ENCODE measurements at places on chromosomes 7 and 10.

GRCh38 chr10:73968098-73968521 is 29.8 kb upstream of the VCL start:
- DNase-seq = no peak

DNA sequence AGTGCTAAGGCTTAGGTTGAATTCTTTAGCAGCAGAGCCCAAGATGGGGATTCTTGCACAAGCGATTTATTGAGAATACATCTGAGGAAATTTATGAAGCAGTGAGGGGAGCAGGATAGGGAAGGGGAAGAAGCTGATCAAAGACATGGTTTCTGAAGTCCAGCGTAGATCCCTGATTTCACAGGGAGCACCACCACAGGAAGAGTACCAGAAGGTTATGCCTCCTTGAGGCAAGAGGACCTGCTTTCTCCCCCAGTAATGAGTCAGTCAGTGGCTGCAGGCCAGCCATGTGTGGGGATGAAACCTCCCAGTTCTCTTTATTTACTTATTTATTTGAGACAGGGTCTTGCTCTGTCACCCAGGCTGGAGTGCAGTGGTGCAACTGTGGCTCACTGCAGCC is 35.0 kb upstream of the CBLL1 start:
- no peak for DNase-seq

GRCh38 chr10:49532461-49532860 is 6.5 kb downstream of the ERCC6 start:
- no peak for DNase-seq

DNA sequence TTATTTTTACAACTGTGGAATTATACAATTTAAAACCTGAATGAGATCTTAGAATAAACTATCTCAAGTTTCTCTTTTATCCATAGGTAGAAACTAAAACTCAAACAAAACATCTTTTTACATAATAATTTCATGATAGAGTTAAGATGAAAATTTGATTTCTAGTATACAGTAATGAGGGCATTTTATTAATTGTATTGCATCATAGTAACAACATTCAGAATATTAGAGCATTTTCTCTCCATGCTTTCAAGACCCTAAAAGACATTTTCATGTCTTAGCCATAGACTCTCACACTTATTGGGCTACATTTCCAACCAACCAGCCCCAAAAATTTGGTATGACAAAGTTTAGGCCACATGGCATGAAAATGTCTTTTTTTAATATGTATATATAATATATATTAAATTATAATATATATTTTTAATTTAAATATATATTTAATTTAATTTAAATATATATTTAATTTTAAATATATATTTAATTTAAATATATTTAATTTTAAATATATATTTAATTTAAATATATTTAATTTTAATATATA is 195.7 kb upstream of the STEAP1 start:
- no peak for DNase-seq

- DNase-seq = no peak
Observed at GRCh38 chr7:139918480-139918879, 89.4 kb downstream of the TBXAS1 start.

DNA sequence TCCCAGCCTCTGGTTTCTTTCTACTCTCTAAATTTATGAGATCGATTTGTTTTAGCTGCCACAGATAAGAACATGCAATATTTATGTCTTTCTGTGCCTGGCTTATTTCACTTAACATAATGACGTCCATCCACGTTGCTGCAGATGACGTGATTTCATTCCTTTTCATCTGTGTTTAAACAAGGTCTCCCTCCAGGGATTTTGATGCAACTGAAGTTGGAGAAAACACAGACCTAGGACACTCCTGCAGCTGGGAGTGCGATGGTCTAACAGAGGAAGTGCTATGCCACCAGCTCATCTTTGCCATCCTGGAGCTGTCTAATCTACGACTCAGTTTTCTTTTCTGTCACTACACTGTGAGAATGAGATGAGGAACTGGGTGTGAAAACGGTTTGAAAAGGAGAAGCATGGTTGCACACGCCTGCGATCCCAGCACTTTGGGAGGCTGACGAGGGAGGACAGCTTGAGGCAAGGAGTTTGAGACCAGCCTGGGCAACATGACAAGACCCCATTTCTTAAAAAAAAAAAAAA is 1.5 kb upstream of the KCTD7 start:
- no peak for DNase-seq

DNA sequence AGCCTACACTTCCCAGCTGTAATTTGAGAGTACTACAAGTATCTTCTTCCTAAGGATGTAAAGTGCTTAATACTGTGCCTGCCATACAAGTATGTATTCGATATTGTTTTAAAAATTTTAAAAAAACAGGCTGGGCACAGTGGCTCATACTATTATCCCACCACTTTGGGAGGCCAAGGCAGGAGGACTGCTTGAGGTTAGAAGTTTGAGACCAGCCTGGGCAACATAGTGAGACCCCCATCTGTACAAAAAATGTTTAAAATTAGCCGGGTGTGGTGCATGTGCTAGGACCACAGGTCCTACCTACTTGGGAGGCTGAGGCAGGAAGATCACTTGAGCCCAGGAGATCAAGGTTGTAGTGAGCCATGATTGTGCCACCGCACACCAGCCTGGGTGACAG is 8.3 kb downstream of the ARMC10 start:
- DNase-seq = no peak

GRCh38 chr7:105794741-105795729 is 81.4 kb downstream of the ATXN7L1 start:
- no peak for DNase-seq

- DNase-seq = no peak
Observed at GRCh38 chr10:11602358-11602757, 9.1 kb downstream of the USP6NL start.

- peak; percentile 3 for DNase-seq
Observed at GRCh38 chr10:36023939-36024338, 381.8 kb upstream of the FZD8 start.

DNA sequence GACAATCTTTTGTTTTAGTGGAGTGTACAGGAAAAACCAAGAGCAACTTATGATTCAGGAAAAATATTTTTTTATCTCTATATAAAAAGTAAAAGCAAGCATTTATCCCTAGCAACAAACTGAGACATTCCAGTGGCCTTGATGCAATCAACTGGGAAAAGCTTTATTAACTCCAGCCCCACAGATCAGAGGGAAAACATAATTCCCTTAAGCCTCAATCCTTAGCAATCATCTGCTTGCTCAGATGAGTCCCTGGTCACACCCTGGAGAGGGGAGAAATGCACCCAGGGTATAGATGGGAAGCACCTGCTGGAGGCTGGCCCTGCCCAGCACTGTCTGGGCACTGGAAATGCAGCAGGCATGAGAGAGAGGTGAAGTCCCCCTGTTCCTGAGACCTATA is 636.6 kb downstream of the TNS3 start:
- no peak for DNase-seq

GRCh38 chr7:114708646-114709045 is 213.2 kb upstream of the MDFIC start:
- DNase-seq = no peak

GRCh38 chr10:92045641-92046106 is 122.1 kb downstream of the BTAF1 start:
- no peak for DNase-seq

GRCh38 chr10:109282510-109282909 is 640.8 kb downstream of the XPNPEP1 start:
- DNase-seq = no peak

DNA sequence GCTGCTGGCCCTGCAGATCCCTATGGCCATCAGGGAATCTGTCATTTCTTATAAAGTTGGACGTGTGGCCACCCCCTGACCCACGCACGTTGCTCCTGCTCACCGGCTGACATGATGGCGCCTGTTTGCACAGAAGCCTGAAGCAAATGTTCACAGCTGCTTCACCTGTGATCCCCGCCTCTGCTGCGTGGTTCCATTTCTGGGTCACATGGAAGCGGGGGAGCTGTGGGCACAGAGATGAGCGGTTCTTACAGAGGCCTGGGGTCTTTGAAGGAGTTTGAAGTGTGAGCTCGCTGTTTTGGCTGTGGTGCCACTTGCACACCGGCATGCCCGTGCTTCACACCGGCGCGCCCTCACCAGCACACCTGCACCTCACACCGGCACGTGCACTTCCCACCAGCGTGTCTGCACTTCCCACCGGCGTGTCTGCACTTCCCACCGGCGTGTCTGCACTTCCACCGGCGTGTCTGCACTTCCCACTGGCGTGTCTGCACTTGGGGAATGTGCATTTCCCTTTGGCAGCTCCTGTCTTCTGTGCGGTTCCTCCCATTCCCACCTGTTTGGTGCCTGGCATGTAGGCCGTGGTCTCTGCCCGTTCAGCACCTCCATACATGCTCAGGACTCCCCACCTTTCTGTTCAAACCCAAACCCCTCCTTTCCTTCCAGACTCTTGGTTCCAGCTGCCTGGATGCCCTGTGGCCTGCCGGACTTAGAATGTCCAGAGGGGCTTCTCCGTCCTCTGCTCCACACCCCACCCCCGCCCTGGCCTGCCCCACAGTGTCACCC is 86.7 kb downstream of the INPP5A start:
- DNase-seq = no peak

DNA sequence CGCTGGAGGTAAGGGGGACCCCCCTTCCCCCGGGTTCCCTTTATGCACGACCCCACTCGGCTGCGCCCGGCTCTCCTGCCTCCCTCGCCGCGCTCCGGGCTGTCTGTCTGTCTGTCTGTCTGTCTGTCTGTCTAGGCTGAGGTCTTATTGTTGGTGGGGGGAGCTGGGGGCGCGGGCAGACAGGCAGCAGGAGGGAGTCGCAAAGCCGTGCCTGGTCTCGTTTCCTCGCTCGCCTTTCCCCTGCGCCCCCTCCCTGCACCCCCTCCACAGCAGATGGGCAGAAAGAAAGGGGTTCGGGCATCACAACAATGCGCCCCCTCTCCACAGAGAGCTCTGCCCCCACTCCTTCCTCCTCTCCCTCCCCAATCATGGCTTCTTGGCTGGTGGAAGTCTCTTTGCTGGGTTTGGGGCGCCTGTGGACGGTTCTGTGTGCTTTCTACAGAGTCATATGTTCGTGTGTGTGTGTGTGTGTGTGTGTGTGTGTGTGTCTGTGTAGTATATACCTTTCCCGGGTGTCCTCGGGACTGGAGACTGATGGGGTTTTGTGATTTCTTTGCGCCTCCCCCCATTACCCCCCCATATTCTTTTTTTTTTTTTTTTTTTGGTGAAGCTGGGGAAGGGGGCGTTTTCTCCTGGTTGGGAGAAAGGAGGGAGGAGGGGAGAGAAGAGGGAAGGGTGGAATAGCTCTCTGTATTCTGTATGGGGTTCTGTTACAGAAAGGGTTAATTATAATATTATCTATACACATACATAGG is 1.9 kb downstream of the AUTS2 start:
- DNase-seq = no peak

All from HepG2 (cell line).